Ovary (tissue), 10 donors: ENCODE measurements at places on chromosomes 4 and X. TPM values are rescaled to one million over a fixed set of nuclear protein-coding genes. Genes with fewer than 3 reads are reported as not detected.

Gene SNX12
- 34.5 TPM for polyA plus RNA-seq

Gene PASD1
- polyA plus RNA-seq: not detected

Gene GYG2
- polyA plus RNA-seq: 3.1 TPM

Gene CDX4
- not detected for polyA plus RNA-seq

Gene AMTN
- polyA plus RNA-seq: not detected
